ENCODE measurements at places on chromosomes 16 and 17. TPM values are rescaled to one million over a fixed set of nuclear protein-coding genes. Genes with fewer than 3 reads are reported as not detected.

ELOB gene
- polyA plus RNA-seq: 614 TPM

MYH1 gene
- not detected for polyA plus RNA-seq

SOST gene
- 4.1 TPM for polyA plus RNA-seq

ADAP2 gene
- 0.71 TPM for polyA plus RNA-seq

KRT15 gene
- not detected for polyA plus RNA-seq

EFCAB3 gene
- polyA plus RNA-seq: not detected

SPATA32 gene
- not detected for polyA plus RNA-seq

NETO2 gene
- 14.6 TPM for polyA plus RNA-seq

C16orf96 gene
- polyA plus RNA-seq: 0.24 TPM

SSTR5 gene
- 0.55 TPM for polyA plus RNA-seq

Measured in cardiac muscle cell (in vitro differentiated cells and primary cell).